ENCODE measurements at places on chromosomes 1 and 21.

GRCh38 chr1:204841798-204842197 is 28.9 kb upstream of the NFASC start:
- DNase-seq = no peak

GRCh38 chr1:195516036-195516435 is 1092.2 kb downstream of the KCNT2 start:
- DNase-seq = no peak

DNA sequence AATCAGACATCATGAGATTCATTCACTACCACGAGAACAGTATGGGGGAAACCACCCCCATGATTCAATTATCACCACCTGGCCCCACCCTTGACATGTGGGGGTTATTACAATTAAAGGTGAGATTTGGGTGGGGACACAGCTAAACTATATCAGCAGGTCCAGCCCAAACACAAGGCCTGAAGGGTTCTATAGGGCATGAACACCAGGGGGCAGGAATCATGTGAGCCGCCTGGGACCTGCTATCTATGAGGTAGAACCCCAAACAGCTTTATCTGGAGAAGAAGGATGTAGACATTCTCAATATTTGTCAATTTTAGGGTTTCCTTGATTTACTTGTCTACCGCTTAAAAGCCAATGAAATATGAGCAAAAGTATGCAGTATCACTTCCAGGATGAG is 294.9 kb upstream of the DEPDC1 start:
- no peak for DNase-seq

- DNase-seq = no peak
Measured at GRCh38 chr1:30023339-30024022, 699.9 kb downstream of the MATN1 start.

- no peak for DNase-seq
Measured at GRCh38 chr1:203743091-203743571, 21.9 kb upstream of the LAX1 start.

DNA sequence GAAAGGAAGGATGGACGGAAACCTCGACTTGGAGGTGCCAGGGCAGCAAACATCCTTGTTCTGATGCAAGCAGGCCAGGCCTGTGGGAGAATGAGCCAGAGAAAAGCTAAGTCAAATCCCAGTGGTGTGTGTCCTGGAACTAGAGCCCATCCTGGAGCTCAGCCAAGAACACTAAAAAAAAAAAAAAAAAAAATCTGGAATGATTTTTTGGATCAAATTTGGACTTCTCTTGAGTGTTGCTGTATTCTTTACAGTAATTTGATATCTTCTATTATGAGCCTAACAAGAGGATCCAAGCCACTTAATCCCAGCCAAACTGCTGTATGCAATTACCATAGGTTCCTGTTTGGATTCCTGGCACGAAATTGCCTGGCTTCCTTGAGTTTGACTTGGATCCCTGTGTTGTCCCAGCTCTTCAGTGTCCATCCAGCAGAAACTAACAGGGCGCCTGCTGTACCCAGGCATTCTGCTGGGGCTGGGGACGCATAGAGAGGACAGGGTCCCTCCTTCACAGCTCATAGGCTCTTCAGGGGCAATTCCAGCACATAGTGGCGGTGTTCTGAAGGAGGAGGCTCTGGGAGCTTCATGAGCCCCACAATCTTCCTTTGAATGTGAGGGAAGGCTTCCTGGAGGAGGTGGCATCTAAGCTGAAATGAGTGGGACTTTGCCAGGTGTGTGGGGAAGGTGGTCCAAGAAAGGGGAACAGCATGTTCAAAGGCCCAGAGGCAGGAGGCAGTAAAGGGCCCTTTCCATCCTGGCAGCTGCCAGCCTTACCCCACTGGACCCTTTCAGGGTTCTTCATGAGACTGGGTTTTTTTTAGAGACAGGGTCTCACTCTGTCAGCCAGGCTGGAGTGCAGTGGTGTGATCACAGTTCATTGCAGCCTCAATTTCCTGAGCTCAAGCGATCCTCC is 24.7 kb downstream of the EPHX1 start:
- DNase-seq = no peak
